Stimulated activated CD8-positive, alpha-beta memory T cell treated with anti-CD3 and anti-CD28 coated beads, Interleukin-15, amount 100 ng/mL, for 24 hours (primary cell): ENCODE measurements at places on chromosomes 2 and 18.

- no peak for DNase-seq
Observed at GRCh38 chr2:227614246-227614645, 394 bp downstream of the SCYGR3 start.

- no peak for DNase-seq
Observed at GRCh38 chr18:9876867-9877654, 8.7 kb upstream of the TXNDC2 start.

GRCh38 chr2:127610561-127610960, 35.4 kb upstream of the GPR17 start:
- DNase-seq, result no peak

GRCh38 chr2:28227498-28227897, 165.2 kb upstream of the FOSL2 start:
- DNase-seq, result no peak

- DNase-seq, result no peak
Observed at GRCh38 chr2:69731147-69731970, 10.6 kb upstream of the ANXA4 start.

DNA sequence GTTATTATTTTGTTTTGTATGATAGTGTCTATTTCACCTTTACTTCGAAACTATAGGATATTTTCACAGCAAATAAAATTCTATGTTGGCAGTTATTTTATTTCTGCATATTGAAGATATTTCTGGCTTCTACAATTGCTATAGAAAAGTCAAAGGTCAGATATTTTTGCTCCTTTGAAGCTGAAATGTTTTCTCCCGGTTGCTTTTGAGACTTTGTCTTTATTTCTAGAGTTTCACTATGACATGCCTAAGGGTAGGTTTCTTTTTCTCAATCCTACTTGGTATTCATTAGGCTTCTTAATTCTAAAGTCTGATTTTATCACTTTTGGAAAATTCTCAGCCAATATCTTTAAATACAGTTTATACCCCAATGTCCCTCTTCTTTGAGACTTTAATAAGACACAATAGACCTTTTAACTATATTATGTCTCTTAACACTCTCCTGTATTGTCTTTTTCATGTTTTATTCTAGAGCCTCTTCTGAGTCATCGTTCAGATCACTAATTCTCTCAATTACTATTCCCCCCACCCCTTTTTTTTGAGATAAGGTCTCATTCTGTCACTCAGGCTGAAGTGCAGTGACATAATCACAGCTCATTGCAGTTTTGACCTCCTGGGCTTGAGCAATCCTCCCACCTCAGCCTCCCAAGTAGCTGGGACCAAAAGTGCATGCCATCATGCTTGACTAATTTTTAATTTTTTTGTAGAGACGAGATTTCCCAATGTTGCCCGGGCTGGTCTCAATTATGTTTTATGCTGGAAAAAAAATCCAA, 50.5 kb downstream of the USP37 start:
- no peak for DNase-seq

- no peak for DNase-seq
Observed at GRCh38 chr18:25364732-25365131, 12.8 kb upstream of the ZNF521 start.

GRCh38 chr2:97714084-97714949, 941 bp downstream of the ZAP70 start:
- no peak for DNase-seq

DNA sequence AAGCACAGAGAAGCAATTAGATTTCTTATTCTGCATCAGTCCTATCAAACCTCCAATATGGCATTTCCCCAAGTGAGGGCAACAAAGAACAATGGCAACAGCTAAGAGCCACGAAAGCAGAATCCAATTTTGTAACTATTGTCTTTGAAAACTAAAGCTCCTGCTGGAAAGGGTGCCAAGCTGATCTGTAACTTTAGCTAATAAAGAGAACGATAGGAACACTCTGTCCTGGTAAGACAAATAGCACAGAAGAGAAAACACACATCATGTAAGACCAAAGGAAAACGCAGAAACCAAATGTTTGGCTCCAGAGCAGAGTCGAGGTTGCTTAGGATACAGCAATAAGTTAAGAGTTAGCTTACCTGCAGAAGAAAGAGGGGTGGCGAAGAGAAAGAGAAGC, 160.5 kb downstream of the STK39 start:
- DNase-seq, result no peak

DNA sequence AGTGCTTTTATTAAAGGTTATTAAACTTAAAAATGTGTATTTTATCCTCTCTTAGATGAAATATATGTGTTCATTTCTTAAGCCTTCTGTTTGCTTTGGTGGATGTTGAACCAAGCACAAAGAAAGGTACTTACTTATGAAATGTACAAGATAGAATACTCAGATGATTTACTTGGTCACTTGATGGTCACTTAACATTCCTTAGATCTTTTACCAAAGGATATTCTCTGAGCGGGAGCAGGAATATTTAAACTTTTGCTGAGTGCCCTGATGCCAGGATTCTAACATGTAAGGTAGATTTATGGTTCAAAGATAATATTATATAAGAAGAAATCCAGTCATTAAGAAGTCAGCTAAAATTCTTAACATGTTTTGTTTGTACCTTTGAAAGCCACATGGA, 193.5 kb upstream of the ZEB2 start:
- no peak for DNase-seq

GRCh38 chr2:113784823-113785744, 28.6 kb upstream of the SLC35F5 start:
- no peak for DNase-seq

DNA sequence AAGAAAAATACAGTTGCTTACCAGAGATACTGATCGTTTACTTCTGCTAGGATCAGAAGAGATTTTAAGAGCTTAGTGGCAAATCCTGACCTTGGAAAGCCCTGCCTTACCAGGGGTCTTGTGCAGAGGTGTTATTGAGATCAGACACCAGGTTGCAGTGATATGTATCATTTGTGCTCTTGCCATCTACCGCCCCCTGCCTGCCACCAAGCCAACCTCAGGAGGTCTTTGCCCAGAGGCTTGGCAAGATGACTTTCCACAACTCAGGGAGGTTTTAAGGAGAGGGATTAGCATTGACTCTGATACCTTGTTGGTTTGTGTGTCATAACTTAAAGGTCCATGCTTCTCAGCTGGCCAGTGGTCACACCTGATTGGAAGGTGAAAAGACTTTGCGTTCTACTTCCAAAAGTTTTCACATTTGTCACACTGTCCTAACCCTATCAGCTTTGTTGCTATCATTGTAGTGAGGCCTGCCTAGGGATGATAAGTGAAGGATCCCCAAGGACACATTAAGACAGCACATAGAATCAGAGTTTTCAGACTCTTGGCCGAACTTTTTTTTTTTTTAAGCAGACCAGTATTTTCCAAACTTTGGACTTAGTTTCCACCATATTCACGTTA, 46.2 kb upstream of the MGAT5 start:
- no peak for DNase-seq

DNA sequence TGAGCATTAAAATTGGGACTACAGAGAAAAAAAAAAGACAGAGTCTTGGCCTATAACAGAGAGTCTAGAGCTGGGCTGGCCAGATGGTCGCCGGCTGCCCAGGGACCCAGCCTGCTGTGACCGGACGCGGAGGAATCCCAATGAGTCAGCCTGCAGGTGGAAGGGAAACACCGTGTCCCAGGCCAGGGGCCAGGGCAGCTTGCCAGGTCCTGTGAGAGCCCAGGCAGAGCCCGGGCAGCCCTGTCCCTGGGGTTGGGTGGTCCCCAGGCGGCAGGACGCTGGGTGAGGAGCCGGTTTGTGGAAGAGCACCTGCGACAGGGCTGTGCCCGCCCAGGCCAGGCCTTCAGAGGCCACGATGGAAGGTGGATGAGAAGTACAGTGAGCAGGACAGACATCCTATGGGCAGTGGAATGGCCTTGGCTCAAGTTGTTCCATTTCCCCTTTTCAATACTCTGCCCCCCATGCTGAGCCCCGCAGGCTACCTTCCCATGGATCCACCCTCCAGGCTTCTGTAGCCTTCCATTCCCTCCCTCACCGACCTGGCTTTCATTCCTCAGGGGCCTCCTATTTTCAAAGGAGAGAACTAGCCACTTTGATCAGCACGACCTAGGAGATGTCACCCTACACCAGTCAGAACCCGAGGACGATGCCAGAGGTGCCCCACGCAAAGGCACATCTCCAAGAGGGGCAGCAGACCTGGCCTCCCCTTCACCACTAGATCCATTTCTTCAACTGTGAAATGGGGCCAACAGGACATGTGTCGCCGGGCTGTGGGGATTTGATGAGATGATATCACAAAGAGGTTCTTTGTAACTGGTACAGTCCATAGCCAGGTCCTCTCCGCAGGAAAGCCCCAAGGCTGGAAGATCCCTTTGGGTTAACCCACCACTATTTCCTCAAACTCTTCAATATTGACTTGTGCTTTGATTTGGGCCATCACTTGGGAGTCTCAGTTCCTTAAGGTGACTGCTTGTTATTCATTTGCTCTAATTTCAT, 87.5 kb downstream of the POLR1A start:
- DNase-seq, result no peak

DNA sequence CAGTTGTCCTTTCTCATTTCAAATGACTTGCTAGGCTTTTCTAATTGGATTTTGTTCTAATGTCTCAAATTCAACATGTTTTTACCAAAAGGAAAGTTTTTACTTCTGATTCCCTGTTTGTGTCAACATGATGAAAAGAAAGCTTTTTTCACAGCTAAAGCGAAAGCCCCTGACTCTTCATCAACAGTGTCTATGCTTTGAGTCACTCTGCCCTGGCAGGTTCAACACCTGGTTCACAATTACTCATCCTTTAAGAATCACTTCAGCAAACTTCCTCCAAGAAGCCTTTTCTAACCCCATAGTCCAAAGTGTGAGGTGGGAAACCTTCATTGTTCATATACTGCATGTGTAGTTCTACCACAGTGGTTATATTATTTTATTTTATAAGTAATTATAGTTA, 7.6 kb upstream of the DSG2 start:
- no peak for DNase-seq

GRCh38 chr2:45180779-45181178, 171.5 kb upstream of the SIX2 start:
- DNase-seq, result no peak

DNA sequence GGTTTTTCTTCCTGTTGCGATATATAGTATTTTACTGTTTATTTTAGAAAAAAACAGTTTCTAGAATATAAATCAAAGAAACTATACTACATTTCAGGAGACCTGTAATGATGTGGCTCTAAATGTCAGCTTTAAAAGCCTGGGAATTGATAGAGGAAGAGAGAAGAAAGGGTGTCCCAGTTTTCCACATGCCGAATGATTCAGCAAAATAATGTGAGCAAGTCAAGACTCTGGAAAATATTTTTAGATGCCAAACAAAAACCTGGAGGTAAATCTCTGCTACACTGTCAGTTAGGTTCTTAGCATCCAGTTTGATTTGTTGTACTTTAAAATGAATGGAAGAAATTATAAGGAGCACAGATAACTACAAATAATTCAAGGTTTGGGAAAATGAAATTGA, 67.1 kb upstream of the DSG1 start:
- DNase-seq, result no peak

DNA sequence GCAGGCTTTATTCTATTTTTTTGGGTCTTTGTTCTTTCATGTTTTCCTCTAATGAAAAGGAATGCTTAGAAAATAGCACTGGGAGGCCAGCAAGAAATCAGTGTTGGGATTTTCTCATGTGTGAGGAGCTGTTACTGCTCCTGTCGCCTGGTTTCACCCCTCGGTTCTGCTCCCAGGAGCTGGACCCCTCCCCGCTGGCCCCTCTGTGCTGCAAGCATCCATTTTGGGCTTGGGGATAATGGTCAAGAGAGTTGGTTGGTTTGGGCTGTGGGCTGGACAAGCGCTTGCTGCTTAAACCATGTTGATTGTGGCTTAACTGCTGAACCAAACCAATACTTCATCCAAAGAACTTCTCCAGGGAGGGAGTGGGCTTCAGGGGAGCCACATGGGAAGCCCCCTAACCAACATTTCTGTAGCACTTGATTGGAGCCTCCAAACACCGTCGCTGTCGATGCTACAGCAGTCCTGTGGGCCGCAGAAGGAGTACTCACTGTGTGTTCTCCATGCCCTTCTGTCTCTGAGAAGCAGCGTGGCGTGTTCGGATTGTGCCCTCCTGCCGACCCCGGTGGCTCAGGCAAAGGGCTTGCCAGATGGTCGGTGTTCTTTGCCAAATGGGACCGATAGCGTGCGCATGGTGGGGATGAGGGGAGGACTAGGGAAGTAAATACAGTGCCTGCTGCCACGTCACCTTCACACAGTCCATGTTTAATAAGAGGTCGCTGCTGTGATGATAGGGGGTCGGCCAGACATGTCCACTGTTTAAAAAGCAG, 40.0 kb downstream of the AGAP1 start:
- DNase-seq, result no peak

GRCh38 chr2:98643496-98644100, 35.2 kb downstream of the UNC50 start:
- DNase-seq, result no peak

DNA sequence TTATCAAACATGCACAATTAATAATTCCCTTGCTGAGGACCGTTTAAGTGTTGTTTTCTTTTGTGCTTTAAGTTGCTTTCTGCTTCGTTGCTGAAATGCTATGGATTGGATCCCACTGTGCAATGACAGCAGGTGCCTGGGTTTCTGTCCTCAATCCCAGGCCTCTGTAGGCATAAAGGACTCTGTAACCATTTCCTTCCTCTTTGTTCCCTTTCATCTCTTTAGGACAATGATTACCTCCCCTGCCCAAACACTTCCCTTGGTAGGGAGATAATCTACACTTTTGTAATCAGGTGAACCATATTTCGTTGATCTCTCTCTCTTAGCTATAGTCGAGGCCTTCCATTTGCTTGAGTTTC, 58.6 kb upstream of the LYPD6B start:
- no peak for DNase-seq

- no peak for DNase-seq
Observed at GRCh38 chr2:162974771-162975170, 136.2 kb upstream of the KCNH7 start.

DNA sequence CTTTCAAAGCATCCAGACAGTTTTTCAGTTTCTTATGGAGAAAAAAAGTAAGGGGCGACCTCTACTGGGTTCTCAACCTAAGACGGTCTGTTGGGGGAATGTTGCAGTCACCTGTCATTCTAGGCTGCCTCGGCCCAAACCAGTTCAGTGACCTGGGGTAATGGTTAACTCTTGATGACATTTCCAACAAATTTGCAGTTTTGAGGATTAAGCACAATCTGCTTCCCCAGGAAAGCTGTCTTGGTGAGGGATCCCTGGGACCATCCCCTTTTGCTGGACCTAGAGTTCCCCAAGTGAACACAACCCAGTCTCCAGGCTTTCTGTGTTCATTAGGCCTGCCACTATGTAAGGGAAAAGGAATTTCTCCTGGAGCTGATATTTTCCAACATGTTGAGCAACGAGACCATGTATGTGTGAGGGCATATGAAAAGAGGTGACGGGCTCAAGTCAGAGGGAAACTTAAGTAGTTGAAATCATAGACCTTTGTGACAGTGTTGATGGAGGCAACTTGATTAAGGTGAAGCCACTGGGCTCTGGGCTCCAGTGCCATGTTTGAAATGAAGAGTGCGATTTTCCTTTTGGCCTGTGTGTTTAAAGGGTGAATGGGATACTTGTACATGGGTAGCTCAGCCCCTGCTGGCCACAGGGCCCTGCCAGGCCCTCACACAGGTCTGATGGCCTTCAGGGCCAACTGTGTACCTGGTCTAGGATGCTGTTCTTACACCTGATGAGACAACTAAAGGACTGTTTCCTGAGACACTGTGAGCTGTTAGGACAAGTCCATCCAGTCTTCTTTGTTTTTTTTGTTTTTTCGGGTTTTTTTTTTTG, 27.0 kb downstream of the FOSL2 start:
- DNase-seq, result no peak

GRCh38 chr18:79725486-79725885, 45.9 kb downstream of the CTDP1 start:
- no peak for DNase-seq
